CD8-positive, alpha-beta memory T cell (primary cell): ENCODE measurements at places on chromosomes 5 and 9. TPM values are rescaled to one million over a fixed set of nuclear protein-coding genes. Genes with fewer than 3 reads are reported as not detected.

Gene SPATA31A3
- total RNA-seq, result not detected

- DNase-seq, result peak; percentile 34
- H3K4me3 ChIP-seq, result peak overlapping the region; percentile 73
- no peaks in the 10 kb centered on the region for H3K36me3 ChIP-seq
- peak overlapping the region; percentile 82 for H3K27ac ChIP-seq
- H3K27me3 ChIP-seq, result no peaks in the 10 kb centered on the region
Measured at GRCh38 chr5:14665101-14665822, 744 bp downstream of the OTULIN start.

DNA sequence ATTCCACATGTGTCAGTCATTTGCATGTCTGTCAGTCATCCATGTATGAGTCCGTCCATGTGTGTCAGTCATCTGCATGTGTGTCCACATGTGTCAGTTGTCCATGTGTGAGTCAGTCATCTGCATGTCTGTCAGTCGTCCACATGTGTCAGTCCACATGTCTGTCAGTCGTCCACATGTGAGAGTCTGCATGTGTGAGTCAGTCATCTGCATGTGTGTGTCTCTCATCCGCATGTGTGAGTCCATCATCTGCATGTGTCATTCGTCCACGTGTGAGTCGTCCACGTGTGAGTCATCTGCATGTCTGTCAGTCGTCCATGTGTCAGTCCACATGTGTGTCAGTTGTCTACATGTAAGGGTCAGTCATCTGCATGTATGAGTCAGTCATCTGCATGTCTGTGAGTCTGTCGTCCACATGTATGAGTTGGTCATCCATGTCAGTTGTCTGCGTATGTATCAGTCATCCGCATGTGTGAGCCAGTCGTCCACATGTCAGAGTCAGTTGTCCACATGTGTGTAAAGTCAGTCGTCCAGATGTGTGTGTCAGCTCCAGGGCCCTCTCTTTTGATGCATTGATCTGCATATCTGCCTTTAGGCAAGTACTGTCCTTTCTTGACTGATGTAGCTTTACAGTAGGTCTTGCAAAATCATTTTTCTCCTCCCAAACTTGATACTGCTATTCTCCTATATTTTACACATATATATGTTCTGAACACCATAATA, 72.5 kb upstream of the CACNA1B start:
- H3K27ac ChIP-seq, result no peak overlapping the region
- H3K27me3 ChIP-seq, result no peaks in the 10 kb centered on the region
- no peak for DNase-seq
- no peak overlapping the region for H3K4me3 ChIP-seq

Gene IRX2
- not detected for total RNA-seq

Gene PCDHGB6
- total RNA-seq, result 0.11 TPM

- H3K4me1 ChIP-seq, result no peaks in the 10 kb centered on the region
- H3K27ac ChIP-seq, result no peak overlapping the region
- H3K27me3 ChIP-seq, result no peaks in the 10 kb centered on the region
- H3K4me3 ChIP-seq, result no peak overlapping the region
- H3K36me3 ChIP-seq, result no peaks in the 10 kb centered on the region
Measured at GRCh38 chr5:132748522-132749000, 1.3 kb downstream of the CCNI2 start.

Gene INSL6
- not detected for total RNA-seq

- no peaks in the 10 kb centered on the region for H3K27me3 ChIP-seq
- H3K4me3 ChIP-seq, result no peak overlapping the region
- no peaks in the 10 kb centered on the region for H3K4me1 ChIP-seq
- H3K36me3 ChIP-seq, result peaks cover 4% of the 10 kb centered on the region
Measured at GRCh38 chr5:102971676-102972293, 148.2 kb downstream of the GIN1 start.

Gene GOLGA2
- total RNA-seq, result 35.4 TPM

DNA sequence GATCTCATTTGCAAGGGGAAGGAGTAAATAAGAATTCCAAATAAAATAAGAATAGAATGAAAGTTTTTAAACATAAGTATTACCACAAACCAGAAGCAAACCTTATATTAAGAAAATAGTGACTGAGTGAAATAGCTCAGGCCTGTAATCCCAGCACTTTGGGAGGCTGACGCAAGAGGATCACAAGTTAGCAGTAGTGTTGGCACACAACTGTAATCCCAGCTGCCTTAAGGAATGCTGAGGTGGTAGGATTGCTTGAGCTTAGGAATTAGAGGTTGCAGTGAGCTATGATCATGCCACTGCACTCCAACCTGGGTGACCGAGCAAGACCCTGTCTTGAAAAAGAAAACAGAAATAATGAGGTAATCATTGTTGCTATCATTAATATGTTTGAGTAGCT, 47.0 kb downstream of the APC start:
- H3K4me1 ChIP-seq, result no peaks in the 10 kb centered on the region
- DNase-seq, result no peak
- no peak overlapping the region for H3K4me3 ChIP-seq
- peaks cover 2% of the 10 kb centered on the region for H3K36me3 ChIP-seq
- no peak overlapping the region for H3K27ac ChIP-seq
- H3K27me3 ChIP-seq, result no peaks in the 10 kb centered on the region

DNA sequence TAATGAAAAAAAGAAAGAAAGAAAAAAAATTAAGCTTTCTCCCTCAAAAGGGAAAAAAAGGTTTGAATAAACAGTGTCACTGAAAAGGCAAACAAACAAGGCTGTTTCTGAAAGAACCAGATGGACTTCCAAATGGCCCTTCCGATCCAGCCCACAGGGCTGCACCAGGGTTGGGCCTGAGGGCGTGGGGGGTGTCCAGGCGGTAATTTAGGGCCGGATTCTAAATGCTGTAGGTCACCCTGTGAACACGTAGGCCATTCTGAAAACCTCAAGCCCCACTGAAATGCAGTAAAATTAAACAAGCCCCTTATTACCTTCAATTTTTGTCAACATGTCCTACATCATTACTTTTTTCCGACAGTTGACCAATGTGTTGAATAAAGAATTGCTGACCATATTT, 132.1 kb downstream of the HSD17B3 start:
- DNase-seq, result no peak
- H3K27me3 ChIP-seq, result no peaks in the 10 kb centered on the region
- H3K4me1 ChIP-seq, result no peaks in the 10 kb centered on the region

Gene TMEM171
- not detected for total RNA-seq

- no peak for DNase-seq
- H3K4me3 ChIP-seq, result no peak overlapping the region
- no peaks in the 10 kb centered on the region for H3K36me3 ChIP-seq
- H3K27ac ChIP-seq, result no peak overlapping the region
- no peaks in the 10 kb centered on the region for H3K27me3 ChIP-seq
Measured at GRCh38 chr9:83445703-83446265, 92.4 kb downstream of the FRMD3 start.

Gene QRFP
- not detected for total RNA-seq

- no peak overlapping the region for H3K27ac ChIP-seq
- no peak overlapping the region for H3K4me3 ChIP-seq
Measured at GRCh38 chr9:133048595-133048994, 13.2 kb upstream of the CEL start.

Gene RMRP
- 11,549 TPM for total RNA-seq

- no peaks in the 10 kb centered on the region for H3K4me1 ChIP-seq
- H3K27me3 ChIP-seq, result no peaks in the 10 kb centered on the region
- H3K27ac ChIP-seq, result no peak overlapping the region
- no peaks in the 10 kb centered on the region for H3K36me3 ChIP-seq
Measured at GRCh38 chr9:116844621-116845020, 157.5 kb downstream of the TRIM32 start.

Gene FOXD4L6
- not detected for total RNA-seq

GRCh38 chr9:16683326-16683725, 187.1 kb downstream of the BNC2 start:
- H3K27me3 ChIP-seq, result no peaks in the 10 kb centered on the region
- no peaks in the 10 kb centered on the region for H3K36me3 ChIP-seq
- H3K27ac ChIP-seq, result no peak overlapping the region
- H3K4me1 ChIP-seq, result no peaks in the 10 kb centered on the region

Gene FBLL1
- not detected for total RNA-seq

Gene TAF11L10
- total RNA-seq, result not detected

- H3K36me3 ChIP-seq, result no peaks in the 10 kb centered on the region
- H3K27me3 ChIP-seq, result no peaks in the 10 kb centered on the region
- H3K4me1 ChIP-seq, result no peaks in the 10 kb centered on the region
- H3K4me3 ChIP-seq, result no peak overlapping the region
Measured at GRCh38 chr5:5699062-5699461, 276.6 kb downstream of the ICE1 start.

GRCh38 chr5:74499256-74500050, 141.1 kb downstream of the ENC1 start:
- no peak for DNase-seq
- no peak overlapping the region for H3K27ac ChIP-seq
- no peaks in the 10 kb centered on the region for H3K36me3 ChIP-seq
- H3K27me3 ChIP-seq, result no peaks in the 10 kb centered on the region

DNA sequence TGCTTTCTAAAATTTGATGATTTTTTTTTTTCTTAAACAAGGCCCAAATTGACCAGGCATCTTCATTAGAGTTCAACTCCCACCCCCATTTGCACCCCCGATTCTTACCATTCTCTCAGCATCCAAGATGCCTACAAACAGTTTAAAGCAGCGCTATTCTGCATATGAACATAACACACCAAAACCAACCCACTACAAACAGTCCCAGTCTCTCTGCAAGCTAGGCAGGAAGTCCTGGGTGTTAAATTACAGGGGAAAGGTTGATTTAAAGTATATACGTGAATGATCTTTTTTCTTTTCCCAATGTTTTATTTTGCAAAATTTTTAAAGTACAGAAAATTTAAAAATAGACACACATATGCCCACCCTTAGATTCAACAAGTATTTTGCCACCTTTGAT, 127.0 kb downstream of the ADAMTS12 start:
- no peak overlapping the region for H3K4me3 ChIP-seq
- H3K27ac ChIP-seq, result no peak overlapping the region
- no peaks in the 10 kb centered on the region for H3K36me3 ChIP-seq
- no peak for DNase-seq
- no peaks in the 10 kb centered on the region for H3K4me1 ChIP-seq
